ENCODE measurements at places on chromosomes 3 and 15.

GRCh38 chr3:161415506-161416231, 44.4 kb upstream of the SPTSSB start:
- no peak for DNase-seq

DNA sequence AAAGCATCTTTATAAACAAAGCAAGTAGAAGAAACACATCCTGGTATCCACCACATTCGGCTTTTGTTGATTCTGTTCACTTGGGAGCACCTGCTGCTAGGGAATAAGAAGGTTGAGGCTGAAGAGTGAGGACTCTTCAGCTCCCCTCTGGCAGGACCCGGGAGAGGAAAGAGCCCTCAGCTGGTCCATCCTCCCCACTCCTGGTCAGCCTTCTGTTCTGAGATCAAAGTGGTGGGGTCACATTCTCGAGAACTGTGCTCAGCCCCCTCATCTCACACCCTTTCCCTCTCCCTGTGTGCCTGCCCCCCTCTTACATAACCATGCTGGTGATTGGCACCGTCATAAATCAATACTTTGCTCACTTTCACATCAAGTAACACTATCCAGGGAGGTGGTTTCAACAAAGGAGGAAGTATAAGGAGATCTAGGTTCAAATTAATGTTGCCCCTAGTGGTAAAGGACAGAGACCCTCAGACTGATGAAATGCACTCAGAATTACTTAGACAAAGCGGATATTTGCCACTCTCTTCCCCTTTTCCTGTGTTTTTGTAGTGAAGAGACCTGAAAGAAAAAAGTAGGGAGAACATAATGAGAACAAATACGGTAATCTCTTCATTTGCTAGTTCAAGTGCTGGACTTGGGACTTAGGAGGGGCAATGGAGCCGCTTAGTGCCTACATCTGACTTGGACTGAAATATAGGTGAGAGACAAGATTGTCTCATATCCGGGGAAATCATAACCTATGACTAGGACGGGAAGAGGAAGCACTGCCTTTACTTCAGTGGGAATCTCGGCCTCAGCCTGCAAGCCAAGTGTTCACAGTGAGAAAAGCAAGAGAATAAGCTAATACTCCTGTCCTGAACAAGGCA, at the start of gene NR1I2:
NR1I2 (plus strand) TSS at position 772 of the 869 bp plus-strand sequence.
- no peak for DNase-seq

DNA sequence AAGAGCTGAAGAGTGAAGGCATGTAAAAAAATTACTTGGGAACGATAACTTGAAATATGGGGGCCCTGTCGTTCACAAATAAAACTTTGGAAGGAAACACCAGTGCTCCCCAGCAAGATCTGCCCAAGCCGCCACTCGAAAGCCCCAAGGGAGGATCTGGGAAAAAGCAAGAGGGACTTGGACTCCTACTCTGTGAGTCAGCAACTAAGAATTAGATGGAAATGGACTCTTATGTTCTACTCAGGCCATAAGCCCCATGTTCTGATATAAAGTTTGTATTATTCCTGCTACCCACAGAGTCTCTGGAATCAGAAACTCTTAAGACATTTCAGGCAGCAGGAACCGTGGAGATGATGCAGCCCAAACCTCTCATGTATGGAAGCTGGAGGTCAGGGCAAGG, 75.7 kb downstream of the ITGB5 start:
- no peak for DNase-seq

DNA sequence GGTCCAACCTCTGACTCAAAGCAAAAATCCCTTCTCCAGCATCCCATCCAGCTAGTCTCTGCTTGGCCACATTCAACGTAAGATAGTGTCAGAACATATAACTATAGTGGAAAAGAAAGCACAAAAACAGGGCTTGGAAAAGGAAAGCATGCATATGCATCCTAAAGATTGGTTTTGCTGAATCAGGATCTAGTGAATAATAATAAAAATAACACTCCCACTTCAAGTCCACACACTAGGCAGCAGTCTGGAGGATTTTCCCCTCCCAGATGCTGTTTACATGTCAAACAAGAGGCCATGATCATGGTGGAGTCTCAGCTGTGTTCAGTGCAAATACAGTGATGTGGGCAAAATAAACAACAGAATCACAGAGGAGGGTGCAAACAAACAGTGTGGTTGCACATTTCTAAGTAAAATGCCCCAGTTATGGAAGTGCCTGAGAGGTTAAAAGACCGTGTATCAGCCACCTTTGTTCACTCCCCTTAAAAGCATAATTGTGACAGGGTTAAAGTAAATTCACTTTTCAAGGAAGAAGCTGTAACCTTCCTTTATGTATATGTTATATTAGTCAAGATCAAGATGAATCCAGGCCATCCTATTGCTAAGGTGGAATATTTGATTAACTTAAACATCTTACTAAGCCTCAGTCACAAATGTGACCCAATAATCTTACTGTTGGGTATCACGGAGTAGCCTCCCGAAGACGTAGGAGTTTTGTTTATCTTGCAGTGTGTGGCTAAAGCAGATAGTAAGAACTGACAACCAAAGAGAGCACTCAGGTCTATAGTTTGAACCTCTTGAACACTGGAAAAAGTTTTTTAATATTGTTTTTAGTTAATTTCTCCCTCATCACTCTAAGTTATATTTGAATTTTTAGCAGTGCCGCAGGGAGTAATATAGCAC, 424.5 kb downstream of the SOX2 start:
- peak; percentile 15 for DNase-seq

- DNase-seq = no peak
These were observed 25.6 kb upstream of the ACAD9 start for GRCh38 chr3:128853826-128854225.

DNA sequence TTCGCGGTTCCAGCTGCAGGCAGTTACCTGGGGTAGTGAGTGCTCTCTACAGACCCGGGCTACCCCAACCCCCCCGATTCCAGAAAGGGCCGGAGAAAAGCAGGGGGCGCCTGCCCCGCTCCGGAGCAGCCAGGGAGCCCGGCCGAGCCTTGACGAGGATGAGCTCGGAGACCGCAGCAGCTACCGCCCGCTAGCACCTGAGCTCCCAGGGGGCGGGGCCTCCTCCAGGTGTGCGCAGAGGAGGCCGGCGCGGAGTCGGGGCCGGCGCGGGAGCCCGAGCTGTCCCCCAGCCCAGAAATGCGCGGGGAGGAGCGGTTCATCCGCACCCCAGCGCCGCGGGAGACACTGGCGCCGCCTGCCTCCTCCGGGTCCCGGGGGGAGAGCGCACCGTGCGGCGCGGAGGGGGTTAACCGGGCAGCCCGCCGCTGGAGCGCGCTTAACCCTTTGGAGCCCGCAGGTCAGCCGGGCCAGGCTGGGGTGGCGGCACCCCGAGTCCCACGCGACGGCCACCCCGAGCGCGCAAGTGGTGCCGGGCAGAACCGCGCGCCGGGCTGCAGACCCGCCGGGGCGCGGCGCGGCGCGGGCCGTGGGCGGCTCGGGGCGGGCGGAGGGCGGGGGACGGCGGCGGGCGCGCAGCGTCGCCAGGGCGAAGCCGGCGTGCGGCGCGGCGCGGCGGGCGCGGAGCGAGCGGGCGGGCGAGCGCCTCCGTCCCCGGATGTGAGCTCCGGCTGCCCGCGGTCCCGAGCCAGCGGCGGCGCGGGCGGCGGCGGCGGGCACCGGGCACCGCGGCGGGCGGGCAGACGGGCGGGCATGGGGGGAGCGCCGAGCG, at the start of gene CACNA1D:
CACNA1D (plus strand) TSS at position 649 of the 829 bp plus-strand sequence. CDS start 556 bp downstream, outside the sequence.
- peak; percentile 28 for DNase-seq

DNA sequence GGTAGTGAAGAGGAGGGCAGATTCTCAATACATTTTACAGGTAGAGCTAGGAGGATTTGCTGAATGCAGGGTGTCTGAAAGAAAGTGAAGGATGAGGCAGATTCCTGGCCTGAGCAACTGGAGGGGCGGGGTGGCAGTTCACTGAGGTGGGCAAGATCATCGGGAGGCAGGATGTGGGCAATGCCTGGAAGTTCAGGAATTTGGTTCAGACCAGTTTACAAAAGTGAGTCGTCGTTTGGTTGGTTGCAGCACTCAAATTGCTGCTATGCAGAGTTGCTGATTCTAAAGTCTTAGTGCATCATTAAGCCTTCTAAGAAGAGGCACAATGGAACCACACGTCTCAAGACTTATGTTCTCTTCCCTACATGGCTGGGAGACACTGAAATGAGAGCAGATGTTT, 134.0 kb downstream of the MFSD1 start:
- DNase-seq = no peak

DNA sequence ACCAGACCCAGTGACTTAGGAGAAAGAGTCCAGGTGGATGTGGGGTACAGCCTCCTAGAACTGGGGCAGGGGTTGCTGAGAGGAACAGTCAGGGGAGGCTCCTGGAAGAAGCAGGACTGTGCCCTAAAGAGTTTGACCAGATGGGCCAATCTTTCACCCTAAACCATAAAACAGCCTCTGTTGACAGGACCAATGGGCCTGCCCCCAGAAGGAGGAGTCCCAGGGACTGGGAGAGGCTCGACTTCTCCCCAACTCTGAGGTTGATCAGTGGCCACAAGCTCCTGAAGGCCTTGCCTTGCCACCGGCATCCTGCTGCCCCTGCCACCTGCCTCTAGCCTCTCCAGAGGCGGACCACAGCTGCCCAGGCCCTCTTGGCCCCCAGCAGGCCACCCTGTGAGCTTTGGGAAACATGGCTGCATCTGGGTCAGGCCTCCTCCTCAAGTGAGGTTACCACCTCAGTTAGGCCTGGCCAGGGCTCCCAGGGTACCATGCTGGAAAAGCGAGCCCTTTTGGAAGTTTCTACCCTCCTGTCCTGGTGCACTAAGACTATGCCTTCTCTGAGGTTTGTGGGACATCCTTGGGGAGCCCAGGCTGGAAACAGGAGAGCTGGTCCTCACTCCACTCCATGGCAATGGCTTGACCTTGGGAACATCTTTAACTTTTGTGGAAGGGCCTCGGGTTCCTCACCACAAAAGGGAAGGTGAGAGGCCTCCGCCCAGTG, 2.8 kb downstream of the VIPR1 start:
- DNase-seq = no peak

- no peak for DNase-seq
These were observed 25.9 kb upstream of the PLA2G4D start for GRCh38 chr15:42120285-42120684.

DNA sequence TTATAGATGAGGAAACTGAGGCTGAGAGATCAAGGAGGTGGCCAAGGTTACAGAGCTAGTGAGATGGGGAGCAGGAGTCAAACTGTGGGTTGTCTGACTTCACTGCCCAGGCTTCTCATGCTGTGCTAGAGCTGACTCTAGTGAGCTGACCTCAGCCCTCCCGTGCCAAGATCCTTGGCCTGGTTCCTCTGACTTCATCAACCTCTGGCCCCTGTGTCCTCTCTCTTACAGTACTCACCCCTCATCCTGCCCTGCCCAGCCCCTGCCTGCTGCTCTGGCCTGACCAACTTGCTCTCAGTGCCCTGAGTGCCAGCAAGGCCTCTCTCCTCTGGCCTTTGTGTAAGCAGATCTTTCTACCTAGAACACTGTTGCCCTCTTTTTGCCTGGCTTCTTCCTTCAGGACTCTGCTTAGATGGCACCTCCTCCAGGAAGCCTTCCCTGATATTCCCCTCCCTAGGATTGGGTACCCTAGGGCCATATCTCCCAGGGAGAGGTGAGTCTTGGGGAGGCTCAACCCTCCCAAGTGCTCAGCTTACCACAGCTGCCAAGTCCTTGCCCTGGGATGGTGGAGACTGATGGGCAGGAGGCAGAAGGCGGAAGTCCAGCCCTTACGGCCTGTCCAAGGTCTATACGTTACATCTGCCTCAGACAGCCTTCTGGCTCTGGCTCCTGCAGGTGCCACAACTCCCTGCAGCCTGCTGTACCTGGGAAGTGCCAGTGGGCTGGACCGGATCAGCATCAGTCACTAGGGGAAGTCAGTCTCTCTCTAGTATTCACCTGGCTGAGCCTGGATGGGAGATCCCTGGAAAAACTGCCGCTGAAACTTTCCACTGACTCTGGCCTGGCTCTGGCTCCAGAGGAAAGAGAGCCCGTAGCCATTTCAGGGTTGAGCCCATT, 36.3 kb upstream of the FAM107A start:
- no peak for DNase-seq

DNA sequence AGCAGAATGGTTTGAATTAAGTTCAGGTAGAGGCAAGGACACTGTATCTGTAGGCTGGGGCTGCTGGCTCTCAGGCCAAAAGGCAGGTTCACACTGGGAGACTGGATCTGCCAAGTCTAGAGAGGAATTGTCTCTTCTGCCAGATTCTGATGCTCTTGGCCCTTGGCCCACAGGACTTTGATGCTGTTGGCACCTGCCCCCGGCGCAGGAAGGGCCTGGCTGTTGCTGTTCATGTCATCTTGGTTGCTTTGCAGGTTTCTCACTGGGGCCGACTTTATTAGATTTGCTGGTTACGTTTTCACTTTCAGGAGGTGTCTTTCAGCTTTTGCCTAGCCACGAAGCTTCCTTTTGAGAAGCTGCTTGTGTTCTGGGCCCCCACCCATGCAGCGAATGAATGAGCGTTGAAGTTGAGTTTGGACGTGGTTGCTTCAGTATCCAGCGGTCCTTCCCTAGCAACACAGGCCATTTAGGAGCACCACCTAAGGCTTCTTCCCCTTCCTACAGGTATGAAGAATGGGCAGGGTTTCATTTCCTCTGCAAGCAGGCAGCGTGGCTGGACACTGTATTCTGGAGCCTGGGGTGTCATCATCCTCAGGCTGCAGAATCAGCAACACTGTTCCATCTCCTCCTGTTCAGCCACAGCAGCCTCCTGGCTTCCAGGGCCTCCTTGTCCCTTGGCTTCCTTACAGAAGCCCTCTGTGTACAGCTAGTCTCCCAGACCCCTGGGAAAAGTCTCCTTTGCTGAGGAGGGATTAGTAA, 65.6 kb upstream of the PRR23C start:
- no peak for DNase-seq

- DNase-seq = no peak
These were observed 83.1 kb downstream of the SST start for GRCh38 chr3:187587076-187587475.

- DNase-seq = peak; percentile 45
These were observed 34.0 kb upstream of the CCK start for GRCh38 chr3:42300013-42300412.

DNA sequence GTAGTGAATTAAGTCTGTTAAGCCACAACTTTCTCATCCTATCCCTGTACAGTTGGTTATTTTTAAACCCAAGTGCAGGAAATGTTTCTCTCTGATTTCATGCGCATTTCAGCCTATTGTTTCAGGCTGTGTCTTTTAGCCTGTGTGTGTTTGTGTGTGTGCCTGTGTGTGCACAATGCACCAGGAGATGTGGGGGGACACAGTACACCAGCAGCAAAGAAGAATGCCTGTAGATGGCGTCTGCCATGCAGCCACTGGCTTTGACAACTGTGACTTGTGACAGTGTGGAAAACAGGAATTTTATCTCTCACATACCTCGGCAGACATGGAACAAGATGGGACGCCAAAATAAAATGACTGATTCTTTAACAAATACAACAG, 43.6 kb upstream of the PLXNA1 start:
- DNase-seq = peak; percentile 34

GRCh38 chr3:195612075-195612800, 28.5 kb upstream of the APOD start:
- DNase-seq = no peak

- DNase-seq = no peak
These were observed 871.2 kb downstream of the TUSC7 start for GRCh38 chr3:117580806-117581205.

DNA sequence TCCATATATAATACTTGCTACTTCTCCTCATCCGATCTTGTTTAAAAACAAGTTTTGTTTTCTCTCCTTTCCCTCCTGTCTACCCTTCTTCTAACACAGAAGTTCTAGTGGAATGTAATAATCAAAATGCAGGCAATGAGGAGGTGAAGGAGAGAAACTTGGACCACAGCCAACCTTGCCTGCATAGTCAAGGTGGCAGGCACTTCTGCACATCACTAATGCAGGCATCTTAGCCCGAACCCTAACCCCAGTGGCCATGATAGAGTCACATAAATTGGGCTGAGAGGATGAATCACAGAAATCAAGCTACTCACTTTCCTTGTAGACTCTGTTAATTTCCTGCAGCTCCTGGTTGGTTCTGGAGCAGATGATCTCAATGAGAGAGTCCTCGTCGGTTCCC, 41.0 kb downstream of the ANXA2 start:
- no peak for DNase-seq

Data from HuH-7 (cell line).